ENCODE measurements at places on chromosomes 5 and 9.

DNA sequence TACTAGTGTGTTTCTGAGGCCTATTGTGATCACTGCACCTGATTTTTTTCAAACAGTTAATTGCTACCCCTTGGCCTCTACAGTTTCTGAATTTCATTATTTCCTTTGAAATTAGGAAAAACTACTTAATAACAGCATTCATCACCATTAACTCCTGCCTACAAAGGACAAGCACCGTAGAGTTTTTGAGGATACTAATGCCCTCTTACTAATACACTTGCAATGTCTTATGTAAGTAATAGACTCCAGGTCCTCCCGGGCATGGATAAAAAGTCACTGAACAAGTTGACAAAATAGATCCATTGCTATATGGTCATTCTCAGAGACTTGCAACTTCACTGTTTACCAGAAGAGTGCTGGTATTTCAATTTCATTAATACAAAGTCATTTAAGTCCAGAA, 1172.5 kb downstream of the CDH12 start:
- no peak for DNase-seq

- no peak for DNase-seq
Measured at GRCh38 chr5:115810761-115811160, 5.7 kb downstream of the CDO1 start.

GRCh38 chr9:4592295-4592694, 69.8 kb upstream of the PLPP6 start:
- DNase-seq, result no peak

DNA sequence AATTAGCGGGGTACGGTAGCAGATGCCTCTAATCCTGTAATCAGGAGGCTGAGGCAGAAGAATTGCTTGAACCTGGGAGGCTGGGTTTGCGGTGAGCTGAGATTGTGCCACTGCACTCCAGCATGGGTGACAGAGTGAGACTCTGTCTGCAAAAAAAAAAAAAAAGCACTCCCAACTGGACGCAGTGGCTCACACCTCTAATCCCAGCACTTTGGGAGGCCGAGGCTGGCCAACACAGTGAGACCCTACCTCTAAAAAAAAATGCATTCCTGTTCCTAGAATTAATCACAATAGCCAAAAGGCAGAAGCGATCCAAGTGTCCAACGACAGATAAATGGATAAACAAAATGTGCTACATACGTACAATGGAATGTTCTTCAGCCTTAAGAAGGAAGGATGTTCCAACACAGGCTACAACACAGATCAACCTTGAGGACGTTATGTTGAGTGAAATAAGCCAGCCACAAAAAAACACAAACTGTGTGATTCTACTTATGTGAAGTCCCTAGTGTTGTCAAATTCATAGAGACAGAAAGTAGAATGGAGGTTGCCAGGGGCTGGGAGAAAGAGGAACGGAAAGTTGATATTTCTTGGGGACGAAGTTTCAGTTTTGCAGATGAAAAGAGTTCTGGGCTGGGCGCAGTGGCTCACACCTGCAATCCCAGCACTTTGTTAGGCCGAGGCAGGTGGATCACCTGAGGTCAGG, 13.8 kb downstream of the FAM78A start:
- no peak for DNase-seq

GRCh38 chr5:130000460-130000859, 96.2 kb downstream of the CHSY3 start:
- DNase-seq, result no peak

DNA sequence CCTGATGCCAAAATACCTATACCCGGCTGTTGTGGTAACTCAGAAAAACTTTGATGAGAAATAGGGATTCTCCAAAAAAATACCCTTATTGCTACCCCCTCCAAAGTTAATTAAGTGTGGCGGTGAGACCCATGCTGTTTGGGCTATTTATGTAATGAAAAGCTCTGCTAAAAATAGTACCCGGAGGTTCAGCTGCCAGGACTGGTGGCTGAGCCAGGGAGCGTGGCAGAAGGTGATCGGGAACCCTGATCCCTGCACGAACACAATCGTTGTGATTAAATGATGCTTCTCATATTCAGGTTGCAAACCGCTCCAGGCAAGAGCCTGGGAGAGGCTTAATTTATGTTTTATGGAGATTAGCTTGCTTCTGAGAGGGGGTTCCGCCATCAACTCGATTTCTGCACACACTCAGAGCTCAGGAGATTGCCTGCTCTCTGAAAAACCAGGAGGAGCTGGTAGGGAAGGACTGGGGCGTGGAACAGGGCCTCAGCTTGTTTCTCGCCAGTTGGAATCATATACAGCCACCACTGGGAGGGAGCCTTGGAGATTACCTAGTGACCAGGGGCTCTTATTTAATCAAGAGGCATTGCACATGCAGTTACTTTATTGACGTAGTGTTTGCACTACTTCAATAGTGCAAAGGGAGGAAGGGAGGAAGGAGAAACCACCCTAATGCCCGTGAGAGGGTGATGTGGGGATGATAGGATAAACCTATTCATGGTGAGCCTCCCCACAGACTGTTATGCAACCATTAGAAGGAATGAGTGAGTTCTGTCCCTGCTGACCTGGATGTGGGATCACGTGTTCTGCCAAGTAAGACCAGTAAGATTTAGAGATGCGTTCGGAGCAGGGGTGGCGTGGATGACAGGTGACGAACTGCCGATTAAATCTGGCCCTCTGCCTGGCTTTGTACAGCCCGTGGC, 23.4 kb downstream of the HRH2 start:
- no peak for DNase-seq

GRCh38 chr9:13160051-13160450, 119.4 kb downstream of the MPDZ start:
- no peak for DNase-seq

- no peak for DNase-seq
Measured at GRCh38 chr9:30058463-30058862, 2326.0 kb upstream of the ACO1 start.

DNA sequence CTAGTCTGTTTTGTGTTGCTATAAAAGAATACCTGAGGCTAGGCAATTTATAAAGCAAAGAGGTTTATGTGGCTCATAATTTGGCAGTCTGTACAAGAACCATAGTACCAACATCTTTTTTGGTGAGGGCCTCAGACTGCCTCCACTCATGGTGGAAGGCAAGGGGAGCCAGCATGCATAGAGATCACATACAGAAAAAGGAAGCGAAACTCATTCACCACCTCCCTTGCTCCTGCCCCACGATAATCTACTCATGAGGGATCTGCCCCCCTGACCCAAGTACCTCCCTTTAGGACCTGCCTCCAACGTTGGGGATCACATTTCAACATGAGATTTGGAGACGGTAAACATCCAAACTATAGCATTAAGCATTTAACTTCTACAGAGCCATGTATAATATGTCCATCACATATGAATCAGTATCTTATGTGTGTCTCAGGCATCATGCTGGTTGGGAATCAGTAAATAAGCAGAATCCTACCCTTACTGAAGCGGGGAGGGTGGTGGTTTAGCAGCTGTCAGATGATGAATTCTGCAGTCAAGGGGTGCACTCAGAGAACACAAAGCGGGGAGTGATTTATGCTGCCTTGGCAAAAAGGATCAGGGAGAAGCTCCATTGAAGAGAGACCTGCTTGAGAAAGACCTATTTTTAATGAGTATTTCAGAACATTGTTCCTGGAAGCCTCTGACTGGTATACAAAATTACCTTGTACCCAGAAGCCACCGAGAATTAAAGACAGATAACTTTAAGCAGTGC, 34.8 kb downstream of the HMGXB3 start:
- no peak for DNase-seq

DNA sequence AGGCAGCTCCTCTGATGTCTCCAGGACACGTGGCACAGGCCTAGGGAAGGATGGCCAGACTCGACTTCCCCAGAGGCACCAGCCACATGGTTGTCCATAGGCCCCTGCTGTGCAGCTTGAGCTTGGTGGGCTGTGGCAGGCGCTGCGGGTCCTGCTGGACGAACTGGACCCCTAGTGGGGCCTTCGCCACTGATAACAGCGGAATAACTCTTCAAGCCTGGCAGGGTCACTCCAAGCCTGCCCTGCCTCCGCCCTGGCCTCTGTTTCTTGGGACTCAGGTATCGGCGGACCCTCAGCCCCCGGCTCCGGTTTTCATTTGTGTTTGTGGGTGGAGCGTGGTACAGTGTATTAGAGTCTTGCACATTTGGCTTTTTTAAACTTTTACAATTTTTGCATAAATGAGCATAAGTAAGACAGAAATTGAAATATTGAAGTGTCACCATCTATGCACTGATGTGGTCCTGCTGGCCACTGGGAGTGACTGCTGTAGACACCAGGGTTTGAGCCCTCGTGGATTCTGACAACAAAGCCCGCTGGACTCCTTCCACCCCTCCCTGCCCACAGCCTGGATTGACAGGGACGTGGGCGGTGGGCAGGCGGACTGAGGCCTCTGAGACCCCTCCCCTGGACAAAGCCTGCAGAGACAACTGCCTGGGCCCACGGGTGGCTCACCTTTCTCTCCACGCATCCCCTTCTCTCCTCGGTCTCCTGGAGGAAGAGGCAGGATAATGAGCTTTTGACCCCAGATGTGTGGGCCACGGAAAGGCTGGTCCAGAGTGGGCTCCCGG, 3.8 kb downstream of the FCN1 start:
- DNase-seq, result no peak

- no peak for DNase-seq
Measured at GRCh38 chr5:96822686-96823459, 15.1 kb upstream of the ERAP1 start.

GRCh38 chr5:172412724-172413286, 41.5 kb downstream of the SH3PXD2B start:
- peak; percentile 65 for DNase-seq

- DNase-seq, result no peak
Measured at GRCh38 chr5:93072831-93073459, 508.1 kb downstream of the NR2F1-AS1 start.

DNA sequence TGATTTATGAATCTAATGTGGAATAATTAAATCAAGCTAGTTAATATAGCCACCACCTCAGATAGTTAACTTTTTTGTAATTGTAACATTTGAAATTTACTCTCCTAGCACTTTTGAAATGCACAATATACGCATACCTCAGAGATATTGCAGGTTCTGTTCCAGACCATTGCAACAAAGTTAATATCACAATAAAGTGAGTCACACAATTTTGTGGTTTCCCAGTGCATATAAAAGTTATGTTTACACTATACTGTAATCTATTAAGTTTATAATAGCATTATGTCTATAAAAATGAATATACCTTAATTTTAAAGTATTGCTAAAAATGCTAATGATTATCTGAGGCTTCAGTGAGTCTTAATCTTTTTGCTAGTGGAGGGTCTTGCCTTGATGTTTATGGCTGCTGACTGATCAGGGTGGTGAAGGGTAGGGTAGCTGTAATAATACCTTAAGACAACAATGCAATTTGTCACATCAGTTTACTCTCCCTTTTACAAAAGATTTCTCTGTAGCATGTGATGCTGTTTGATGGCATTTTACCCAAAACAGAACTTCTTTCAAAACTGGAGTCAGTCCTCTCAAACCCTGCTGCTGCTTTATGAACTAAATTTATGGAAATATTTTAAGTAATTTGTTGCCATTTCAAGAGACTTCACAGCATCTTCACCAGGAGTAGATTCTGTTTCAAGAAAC, 235.1 kb upstream of the ADAMTSL1 start:
- no peak for DNase-seq

GRCh38 chr5:126954981-126955380, 75.4 kb downstream of the MARCHF3 start:
- no peak for DNase-seq

- no peak for DNase-seq
Measured at GRCh38 chr9:77271023-77271690, 93.8 kb downstream of the VPS13A start.

DNA sequence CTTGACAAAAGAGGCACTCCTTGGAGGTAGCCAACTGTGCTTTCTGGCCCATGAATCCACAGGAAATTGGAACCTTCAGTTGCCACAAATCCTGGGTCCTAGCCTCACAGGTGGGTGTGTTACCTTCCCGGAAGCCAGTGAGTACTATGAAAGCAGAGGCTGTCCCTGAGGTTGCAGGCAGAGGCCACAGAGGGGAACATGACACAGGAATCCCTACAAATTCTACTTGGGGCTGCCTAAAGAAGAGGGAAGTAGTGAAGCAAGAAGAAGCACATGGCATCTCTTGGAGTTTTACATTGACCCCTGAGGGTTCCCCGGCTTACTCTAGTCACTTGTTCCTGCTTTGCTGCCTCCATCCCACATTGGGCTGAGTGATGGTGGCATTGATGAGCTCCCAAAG, 2.6 kb downstream of the SLC22A5 start:
- DNase-seq, result peak; percentile 46

DNA sequence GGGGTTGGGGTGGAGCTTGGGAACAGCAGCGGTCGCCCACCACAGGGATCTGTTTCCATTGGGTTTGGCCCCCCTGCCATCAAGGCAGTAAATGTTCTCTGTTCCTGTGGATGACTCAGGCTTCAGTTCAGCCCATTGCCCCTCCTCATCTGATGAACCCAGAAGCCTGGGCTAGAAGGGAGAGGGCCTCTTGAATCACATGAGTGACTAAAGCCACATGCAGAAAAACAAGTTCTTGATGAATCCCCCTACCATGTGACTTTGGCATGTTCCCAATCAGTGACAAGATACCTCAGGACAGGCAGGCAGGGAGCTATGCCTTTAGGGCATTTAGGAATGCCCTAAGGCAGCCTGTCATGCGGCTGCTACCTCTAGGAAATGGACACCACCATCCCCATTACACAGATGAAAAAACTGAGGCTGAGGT, 2.5 kb downstream of the SH3PXD2B start:
- DNase-seq, result no peak

DNA sequence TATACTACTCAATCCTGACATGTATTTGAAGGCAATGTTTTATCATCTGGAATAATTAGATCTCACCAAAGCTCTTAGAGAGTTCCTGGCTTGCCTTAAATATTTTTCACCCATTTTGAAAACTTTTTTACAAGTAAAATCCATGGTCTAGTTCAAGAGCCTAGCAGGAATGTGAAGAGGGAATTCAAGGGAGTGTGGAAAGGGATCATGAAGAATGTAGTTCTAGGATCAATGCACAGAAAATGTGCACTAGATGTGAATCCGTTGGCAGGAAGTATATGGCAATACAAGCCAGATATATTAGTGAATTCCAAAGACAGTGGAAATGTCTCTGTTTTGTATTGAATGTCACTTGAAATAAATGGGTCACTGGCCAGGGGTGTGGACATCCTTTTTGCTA, 167.9 kb upstream of the MOCS2 start:
- no peak for DNase-seq

DNA sequence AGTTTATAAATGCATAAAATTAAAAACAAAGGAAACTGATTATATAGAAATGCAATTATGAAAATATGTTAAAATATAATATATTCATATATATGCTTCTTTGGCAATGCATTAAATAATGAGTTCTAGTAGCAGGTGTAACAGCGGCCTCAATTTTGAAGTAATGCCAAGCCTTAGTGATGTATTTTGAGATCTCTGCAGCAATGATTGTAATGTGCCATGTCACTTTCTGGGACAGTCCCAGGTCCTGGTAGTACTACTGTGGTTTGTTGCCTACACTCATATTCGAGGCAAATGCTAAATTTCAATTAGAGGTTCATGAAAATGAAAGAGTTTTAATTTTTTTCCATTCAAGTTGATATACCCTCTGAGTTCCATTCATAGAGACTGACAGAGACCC, 75.8 kb upstream of the ORM1 start:
- no peak for DNase-seq

All from activated CD8-positive, alpha-beta memory T cell treated with anti-CD3 and anti-CD28 coated beads, Interleukin-2, amount 50 U/mL, for 48 hours (primary cell).